MV-4-11 (cell line): ENCODE measurements at places on chromosomes 4 and X.

DNA sequence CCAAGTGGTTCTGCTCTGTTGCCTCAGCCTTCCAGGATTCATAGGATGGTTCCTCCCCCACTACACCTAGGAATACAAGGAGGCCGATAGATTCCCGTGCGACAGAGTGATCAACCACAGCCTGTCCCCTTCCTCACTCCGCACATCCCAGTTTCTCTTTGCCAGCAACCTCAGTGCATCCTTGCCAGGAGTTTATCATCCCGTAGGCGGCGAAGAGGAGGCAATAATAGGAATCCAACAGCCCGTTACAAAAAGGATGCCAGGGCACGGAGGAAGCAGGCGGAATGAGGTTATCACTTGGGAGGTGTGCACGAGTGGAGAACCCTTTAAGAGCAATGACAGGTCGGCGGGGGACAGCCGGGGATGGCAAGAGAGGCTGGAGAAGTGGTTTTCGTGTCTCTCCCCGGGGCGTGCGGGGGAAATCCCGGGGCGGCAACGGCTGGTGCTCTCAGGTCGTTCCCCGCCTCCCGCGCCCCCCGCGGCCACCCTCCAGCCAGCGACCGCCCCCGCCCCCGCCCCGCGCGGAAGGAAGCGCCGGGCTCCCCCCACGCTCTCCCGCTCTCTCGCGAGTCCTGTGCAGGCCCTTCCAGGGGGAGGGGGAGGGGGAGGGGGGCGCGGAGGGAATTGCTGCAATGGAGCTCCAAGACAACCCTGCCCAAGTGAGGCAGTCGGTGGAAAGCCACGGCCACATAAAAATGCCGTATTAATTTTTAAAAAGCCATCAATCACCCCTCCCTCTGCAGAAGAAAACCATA, 1.6 kb downstream of the PPP3CA start:
- DNase-seq, result no peak

DNA sequence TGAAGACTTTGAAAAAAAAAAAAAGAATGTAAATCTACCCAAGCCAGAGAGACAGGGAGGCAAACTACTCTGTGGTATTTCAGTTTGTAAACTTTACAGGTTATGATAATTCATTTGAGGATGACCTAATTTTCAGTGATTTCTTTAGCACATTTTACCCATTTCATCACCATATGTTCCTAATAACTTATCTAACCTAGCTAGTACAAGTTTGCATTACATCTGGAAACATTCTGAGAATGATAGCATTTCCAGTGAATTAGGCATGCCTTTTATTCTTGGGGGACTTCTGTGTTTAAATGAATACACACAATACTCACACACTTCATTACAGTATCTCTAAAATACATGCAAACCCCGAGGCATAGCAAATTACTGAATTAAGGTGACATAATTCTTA, 1055.5 kb downstream of the PCDH18 start:
- no peak for DNase-seq

DNA sequence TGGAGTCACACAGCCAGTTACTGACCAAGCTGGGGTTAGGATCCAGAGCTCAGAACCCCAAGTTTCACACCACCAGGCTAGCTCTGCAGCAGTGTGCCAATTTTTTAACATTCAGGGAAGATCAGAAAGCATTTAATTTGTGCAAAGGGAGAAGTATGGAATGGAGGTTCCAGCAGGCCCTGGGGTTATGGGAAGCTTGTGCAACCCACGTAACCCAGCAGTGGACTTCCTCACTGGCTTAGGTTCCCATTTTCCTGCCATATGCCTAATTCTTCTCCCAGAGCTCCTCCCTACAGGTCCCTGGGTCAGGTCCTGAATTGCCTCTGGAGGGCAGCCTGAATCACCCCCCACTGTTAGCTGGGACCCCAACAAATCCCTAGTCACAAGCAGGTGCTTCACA, 14.0 kb downstream of the APLN start:
- DNase-seq, result no peak

GRCh38 chr4:173647902-173648301, 117.9 kb upstream of the HAND2 start:
- no peak for DNase-seq

DNA sequence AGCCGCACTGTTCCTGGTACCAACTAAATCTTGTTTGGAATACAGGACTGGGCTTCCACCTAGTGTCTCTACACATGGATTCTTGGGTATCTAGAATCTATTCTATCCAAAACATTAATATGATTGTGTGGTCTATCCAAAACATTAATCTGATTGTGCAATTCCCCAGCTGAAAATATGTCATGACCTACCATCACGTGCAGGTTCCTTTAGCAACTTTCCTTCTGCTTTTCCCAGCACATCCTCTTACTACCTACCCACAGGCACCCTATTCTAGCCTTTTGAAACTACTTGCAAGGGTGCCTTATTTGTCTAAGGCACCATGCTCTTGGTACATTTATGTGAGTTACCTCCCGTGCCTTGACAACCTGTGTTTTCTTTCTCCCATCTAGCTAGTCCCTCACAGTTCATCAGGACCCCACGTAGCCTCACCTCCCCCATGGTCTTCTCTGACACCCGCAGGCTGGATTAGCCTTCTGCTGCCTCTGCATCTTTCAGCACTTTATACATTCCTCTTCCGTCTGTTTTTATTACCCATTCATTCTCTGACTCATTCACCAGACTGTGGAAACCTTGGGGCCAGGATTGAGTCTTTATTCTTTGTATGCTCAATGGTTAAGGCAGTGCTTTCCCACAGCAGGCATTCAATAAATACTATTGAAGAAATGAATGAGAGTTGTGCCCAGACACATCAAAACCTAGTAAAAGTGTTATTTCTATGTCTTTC, 88.8 kb upstream of the FAM9B start:
- peak; percentile 62 for DNase-seq

- peak; percentile 18 for DNase-seq
Observed at GRCh38 chrX:135973025-135973547, 702 bp downstream of the MMGT1 start.

DNA sequence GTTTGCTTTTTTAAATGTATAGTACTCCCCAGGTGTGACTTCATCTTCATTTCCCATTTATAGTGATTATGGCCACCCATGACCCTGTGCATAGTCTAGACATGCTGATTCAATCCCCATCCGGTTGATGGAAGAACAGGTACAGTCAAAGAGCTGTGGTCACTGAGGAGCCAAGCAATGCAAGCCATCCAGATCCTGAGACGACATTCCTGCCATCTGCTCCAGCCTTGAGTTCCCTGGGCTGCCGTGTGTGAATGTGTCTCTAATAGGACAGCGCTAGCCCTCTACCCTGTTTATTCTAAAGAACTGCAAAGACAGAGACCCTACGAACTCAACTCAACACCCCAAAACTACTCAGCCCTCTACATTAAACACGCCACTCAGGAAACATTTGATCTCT, 1.7 kb downstream of the KCNIP4 start:
- no peak for DNase-seq

DNA sequence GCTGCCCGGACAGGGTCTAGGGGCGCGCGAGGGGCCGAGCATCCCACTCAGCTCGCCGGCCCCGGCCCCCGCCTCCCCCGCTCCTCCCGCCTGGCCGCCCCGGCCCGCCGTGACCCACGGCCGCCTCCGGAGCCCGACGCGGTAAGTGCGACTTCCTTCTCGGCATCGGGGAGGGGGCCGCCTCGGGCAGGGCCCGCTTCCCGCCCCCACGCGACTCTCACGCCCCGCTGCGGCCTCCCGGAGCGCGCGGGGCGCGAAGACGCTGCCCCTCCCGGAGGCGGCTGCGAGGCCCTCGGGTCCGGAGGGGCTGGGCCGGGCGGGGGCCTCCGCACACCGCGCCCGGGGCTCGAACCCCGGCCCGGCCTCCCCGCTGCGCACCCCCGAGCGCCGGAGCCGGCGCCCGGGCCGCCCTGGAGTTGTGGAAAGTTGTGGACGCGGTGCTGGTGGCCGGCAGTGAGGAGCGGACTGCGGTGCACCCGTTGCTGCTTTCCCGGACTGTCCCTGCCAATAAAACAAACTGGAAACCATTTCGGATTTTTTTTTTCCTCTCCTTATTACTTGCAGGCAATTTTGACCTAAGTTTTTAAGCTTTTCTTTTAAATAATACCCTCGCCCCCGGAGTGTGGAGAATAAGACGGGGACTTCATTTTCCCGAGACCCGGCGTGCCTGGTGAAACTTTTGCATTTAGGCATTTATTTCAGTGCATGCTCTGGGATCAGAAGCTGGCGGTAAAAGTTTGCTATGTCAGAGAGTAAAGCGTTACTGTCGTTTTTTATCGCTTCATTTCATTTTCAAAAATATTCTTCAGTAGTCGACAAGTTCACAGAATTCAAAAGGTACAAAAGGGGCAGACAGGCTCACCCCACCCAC, 13.0 kb upstream of the TMEM156 start:
- no peak for DNase-seq

DNA sequence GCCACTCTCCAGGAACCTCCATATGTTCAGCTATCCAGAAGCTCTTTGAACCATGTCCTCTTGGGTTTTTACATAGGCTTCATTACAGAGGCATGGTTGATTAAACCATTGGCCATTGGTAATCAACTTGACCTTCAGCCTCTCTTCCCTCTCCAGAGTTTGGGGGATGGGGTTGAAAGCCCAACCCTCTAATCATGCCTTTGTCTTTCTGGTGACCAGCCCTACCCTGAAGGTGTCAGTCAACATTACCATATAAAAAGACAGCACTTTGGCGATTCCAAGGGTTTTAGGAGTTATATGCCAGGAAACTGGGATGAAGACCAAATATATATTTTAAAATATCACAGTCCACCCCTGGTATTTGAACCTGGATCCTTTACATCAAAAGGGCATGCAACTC, 222.5 kb downstream of the CHIC1 start:
- DNase-seq, result no peak

- no peak for DNase-seq
Observed at GRCh38 chr4:144687466-144687865, 41.5 kb downstream of the HHIP start.

- peak; percentile 62 for DNase-seq
Observed at GRCh38 chr4:54840992-54841768, 183.4 kb downstream of the KIT start.

DNA sequence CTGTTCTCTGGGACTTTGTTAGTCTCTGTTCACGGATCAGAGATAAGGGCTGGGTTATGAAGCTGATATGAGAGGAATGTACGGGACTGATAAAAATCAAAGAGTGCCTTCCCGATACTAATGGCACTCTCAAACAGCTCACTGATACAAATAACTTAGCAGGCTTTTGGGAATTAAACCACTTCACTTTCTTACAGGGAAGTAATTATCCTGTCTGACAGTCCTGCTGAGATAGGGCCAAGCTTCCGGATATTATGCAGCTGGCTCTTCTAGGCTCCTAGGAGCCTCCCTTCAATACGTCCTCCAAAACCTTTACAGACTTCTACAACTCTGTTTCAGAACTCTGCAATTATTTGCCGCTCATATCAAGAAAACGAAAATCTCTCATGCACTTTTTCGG, 418.0 kb downstream of the NLGN4X start:
- DNase-seq, result no peak

GRCh38 chr4:8225706-8226443, 26.8 kb downstream of the SH3TC1 start:
- no peak for DNase-seq

DNA sequence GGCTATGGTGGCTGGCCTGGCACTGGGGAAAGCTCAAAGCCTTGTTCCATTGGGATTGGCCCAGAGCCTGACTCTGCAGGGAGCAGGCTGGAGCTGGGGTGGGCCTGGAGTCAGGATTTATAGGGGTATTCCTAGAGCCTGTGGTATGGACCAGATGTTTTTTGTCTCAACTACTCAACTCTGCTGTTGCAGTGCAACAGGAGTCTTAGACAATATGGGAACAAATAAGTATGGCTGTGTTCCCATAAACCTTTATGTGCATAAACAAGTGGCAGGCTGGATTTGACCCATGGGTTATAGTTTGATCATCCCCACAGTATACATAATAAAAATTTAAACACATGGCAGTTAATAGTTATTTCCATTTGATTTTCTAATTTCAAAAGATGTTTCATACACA, 557.9 kb upstream of the ARX start:
- DNase-seq, result no peak

DNA sequence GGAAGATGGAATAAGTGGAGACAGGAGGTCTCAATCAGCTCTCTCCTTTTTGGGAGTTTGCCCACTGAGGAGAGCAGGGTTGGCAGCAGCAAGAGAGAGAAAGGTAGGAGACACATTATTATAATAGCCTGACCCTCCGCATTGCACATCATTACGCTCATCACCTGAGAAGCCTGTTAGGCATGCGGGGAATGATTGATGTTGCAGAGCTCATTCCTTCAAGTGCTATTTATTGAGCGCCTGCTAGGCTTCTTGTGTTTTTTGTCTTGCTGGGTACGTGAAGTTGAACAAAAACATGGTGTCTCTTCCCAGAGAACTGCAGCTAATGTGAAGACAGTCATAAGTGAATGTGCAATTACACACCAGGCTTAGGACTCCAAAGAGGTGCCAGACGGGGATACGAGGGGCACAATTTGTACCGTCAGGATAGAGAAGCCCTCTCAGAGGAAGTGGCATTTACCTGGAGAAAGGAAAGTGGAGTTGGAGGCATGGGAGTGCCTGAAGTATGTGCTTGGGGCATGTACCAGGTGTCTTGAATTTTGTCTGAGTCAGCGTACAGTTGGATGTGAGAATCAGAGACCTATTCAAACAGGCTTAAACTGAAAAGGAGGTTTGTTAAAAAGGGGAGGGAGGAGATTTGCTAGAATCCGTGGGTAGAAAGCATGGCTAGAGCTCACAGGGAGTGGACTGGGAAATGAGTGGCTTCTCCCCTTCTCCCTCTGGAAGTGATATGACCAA, 90.2 kb upstream of the SOD3 start:
- no peak for DNase-seq

DNA sequence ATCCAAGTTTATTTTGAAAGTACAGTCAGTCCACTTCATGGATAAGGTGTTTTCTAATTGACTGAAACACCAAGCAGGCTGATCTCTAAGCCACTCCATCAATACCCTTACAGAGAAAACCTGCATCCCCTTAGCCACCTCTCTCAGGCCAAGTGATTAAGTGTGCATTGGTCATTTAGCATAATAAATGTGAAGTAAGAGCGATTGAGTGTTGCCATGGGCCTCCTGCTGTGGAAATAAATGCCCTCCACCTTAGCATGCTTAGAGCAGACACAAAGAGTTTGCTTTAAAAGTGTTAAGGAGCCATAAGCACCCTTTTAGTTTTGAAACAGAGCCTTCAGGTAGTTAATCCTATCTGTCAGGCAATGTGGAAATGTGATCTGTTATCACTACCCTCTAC, 386.5 kb downstream of the GPAT3 start:
- no peak for DNase-seq

DNA sequence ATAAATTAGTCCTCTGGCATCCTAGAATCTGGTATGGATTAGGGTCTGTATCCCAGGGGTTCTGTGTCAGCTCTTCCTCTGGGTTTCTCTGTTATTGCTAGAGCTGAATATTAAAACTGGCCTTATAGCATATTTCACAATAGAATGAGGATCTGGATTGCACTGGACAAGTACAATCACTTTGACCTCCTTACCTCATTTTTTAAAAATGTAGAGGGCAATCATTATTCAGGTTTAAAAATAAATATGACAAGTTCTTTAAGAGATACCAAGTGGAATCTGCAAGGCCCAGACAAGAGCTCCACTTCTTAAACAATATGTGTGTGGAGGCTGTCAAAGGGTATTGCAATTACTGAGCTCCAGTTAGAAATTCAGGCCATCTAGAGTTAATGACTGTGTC, 1.4 kb downstream of the PALLD start:
- no peak for DNase-seq
